Spinal cord (tissue), 10 donors: ENCODE measurements at places on chromosomes 13 and 19.

DNA sequence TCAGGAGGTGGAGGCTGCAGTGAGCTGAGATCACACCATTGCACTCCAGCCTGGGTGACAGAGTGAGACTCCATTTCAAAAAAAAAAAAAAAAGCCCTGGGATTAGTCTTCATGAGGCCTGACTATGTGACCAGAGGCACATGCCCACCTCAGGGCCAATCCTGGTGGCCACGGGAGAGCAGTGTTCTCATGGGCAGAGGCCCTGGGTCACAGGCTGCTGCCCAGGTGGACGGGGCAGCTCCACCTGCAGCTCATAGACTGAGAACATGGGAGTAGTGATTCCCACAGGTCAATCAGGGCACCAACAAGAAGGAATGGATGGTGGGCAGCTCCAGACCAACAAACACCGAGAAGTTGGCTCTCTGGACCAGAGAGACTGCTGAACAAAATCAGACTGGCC is 26.1 kb upstream of the PEPD start:
- DNase-seq, result no peak

DNA sequence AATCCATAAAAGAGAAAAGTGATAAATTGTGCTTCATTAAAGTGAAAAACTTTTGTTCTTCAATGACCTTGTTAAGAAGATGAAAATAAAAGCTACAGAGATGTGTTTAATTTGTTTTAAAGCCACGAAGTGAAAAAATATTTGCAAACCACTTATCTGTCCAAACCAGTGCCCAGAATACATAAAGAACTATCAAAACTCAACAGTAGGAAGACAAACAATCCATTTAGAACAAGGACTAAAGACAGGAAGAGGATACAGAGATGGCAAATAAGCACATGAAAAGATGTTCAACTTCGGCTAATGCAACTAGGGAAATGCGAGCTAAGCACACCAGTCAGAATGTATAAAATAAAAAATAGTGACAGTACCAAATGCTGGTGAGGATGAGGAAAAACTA is 15.0 kb downstream of the GJB6 start:
- DNase-seq, result no peak

DNA sequence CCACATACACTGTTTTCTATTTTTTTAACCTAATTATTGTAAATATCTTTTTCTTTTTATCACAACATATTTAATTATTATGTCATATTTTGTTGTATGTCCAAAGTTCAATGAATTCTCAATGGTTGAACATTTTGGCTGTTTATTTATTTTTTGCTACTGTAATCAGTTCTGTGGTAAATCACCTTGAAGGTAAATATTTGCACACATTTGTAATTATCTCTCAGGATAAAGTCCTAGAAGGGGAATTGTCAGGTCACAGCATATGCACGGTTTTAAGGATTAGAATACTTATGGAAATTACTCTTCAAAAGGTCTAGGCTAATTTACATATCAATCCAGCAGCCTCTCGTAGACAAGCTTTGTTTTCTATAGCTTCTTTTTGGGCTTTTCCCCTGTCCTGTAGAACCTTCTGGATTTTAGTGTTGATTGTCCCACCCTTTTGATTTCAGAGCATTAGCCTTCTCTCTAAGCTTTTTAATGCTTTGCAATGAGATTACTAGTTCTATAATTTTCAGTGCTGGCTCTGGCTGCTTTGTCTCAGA is 362.6 kb downstream of the KCNRG start:
- DNase-seq, result no peak

DNA sequence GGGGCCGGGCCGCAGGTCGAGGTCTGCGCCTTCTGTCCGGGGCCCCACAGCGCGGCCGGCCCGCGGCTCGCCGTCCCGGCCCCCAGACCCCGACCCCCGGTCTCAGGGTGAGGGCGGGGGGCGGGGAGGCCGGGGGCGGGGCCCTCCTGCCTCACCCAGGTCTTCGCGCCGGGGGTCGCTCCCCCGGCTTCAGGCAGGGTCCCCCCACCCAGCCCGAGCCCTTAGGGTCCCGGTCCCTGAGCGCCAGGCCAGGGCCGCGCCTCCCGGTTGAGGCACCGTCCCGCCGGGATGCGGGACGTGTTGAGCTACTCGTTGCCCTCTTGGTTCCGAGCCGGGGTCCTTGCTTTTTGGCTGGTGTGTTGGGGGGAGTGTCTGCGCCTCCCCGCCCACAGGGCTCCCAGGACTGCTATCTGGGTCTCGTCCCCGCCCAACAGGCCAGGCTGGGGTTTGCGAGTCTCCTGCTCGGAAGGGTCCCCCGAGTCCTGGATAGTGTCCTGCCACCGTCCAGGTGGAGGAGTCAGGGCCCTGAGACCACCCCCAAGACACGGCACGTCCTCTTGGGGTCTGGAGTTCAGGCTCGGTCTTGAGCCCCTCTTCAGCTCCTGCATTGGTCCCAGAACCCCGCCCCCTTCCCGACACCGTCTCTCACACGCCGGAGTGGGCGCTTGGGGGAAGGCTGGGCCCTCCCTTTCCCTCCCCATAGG is 452 bp downstream of the PIAS4 start:
- DNase-seq, result no peak

DNA sequence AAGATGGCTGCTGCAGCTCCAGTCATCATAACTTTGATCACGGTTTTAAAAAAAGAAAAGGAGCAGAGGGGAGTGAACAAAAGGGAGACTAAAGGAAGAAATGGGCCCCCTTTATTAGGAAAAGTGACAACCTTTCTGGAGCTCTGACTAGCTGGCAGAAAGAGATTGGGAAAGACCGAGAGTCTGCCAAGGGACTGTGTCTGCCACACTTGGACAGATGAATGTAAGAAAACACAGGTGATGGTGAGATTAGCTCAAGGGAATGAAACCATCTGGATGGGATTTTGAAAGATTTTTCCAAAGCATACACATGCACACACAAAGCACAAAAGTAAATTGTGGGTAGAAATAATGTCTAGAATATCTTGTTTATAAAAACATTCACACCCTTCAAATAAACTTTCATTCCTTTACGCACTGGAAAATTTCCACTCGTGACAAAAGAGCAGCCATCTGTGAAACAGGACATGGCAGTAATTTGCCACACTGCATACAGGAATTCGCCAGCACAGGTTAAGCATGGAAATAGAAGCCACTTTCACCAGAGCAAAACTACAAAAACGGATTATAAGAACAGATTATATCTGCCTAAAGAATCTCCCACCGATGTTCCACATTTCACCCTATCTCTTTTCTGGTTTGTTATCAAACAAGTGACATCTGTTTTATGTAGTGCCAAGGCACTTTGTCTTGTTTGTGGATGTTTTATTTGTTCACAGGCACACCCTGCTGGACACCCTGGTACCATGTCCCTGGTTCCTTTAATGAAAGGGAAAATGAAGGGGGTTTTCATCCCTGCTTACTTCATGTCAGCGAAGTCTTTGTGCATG is 819.5 kb downstream of the DIAPH3 start:
- no peak for DNase-seq

DNA sequence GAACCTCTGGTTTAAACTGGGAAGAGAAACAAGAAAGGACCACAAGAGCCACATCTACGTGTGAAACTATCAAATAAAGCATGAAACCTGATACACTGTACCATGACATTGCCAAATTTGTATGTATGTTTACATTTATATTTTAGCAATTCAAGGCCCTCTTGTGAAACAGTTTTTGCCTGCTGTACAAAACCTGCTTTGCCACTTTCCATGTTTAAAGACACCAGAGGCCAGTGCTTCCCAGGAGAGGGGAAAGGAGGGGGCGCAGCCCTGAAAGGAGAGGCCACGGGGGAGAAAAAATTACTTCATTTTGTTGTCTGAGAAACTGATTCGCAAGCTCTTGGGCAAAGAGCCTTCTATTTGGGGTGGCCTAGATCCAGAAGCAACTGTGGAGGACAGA is 124.8 kb downstream of the DCLK1 start:
- DNase-seq, result no peak

- peak; percentile 45 for DNase-seq
Observed at GRCh38 chr13:97226788-97227627, 4.9 kb downstream of the MBNL2 start.

DNA sequence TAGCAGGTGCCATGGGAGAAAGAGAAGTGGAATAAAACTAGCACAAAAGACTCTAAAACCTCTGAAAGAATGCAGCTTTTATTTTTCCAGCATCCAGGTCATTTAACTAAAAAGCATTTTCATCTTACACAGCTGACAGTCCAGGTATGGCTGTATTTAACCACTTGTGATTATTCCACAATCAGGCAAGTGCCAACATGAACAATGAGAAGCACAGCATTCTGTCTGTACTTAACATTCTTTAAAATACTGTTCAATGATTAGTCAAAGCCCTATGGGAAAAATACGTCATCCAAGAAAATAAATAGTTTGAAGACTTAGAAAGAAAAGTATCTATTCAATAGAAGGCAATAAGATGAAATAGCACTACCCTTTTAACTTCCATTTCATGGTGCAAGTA is 246.9 kb downstream of the LIG4 start:
- DNase-seq, result no peak

DNA sequence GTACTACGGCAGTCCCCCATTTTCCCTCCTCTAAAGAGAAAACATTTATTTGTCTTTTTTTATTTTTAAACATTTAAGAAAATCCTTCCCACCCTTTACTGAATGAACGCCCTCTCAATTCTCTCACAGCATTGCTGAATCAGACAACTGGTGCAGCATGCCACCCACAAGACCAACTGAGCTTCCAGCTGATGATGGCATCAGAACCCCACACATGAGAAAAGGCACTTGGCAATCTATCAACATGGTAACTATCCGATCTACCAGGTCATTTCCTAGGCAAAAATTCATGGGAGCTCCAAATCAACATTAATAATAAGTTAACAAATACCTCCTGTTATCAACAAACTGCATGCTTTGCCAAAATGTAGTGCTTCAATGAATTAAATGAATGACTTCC is 43.1 kb downstream of the LHFPL6 start:
- no peak for DNase-seq

- no peak for DNase-seq
Observed at GRCh38 chr19:17081672-17082630, 6.4 kb downstream of the MYO9B start.

DNA sequence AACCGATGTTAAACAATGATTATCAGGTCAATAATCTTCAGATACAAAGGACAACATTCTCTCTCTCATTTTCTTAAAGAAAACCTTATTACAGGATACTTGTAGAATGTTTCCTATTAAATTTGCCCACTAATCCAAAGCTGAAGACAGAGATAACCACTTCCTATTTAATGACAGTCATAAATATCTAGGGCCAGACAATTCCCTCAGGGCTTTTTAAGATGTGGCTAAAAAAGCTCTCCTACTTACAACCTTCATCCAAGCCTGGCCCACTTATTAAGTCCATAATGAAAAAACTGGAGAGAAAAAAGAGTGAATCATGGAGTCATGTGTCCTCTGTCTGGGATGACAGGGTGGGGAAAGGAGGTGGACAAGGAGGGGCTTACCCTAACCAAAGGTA is 235.9 kb downstream of the KLF12 start:
- no peak for DNase-seq

DNA sequence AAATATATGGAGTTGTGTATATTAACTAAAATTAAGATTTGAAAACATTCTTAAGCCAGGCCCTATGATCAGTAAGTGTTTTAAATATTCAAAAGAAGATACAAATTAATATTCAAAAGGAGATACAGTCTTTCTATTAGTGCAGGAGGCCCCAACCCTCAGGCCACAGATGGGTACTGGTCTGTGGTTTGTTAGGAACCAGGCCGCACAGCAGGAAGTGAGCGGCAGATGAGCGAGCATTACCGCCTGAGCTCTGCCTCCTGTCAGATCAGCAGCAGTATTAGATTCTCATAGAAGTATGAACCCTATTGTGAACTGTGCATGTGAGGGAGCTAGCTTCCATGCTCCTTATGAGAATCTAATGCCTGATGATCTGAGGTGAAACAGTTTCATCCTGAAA is 232.9 kb downstream of the FOXO1 start:
- DNase-seq, result no peak

DNA sequence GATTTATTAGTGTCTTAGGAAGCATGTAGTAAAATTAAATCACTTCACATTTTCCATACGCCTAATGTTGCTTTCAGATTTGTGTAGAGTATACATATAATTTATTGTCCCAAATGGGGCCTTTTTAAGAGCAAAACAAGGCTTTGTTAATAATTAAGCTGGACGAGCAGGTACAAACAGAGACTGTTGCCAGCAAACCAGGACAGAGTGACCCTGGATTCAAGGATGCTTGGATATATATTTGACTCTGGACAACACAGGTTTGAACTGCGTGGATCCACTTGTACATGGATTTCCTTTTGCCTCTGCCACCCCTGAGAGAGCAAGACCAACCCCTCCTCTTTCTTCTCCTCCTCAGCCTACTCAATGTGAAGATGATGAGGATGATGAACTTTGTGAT is 454.9 kb downstream of the PCDH9 start:
- DNase-seq, result no peak

- DNase-seq, result no peak
Observed at GRCh38 chr13:93955904-93956303, 523.6 kb downstream of the DCT start.

- no peak for DNase-seq
Observed at GRCh38 chr19:33279430-33280350, 22.6 kb downstream of the CEBPA start.
